ENCODE measurements at places on chromosomes 3 and 15. TPM values are rescaled to one million over a fixed set of nuclear protein-coding genes. Genes with fewer than 3 reads are reported as not detected.

DNA sequence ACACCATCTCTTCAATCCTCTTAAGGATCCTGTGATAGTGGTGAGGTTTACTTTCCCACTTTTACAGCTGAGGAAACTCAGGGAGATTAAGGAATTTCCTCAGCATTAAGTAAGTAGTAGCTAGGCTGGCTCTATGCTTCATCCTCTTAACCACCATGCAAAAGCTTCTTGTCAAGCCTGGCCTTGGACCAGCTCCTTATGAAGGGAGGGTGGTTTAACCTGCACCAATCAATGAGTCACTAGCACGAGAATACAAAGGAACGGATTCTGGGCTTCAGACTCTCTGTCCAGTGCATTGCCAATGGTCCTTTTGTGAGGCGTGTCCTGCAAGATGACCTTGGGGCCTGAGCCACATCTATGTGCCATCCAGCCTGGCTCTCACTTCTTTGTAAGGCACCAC lies 202.0 kb upstream of the CFAP20DC start:
- no peak for DNase-seq

GRCh38 chr3:171218069-171218468 lies 191.5 kb upstream of the SLC2A2 start:
- DNase-seq = no peak

DNA sequence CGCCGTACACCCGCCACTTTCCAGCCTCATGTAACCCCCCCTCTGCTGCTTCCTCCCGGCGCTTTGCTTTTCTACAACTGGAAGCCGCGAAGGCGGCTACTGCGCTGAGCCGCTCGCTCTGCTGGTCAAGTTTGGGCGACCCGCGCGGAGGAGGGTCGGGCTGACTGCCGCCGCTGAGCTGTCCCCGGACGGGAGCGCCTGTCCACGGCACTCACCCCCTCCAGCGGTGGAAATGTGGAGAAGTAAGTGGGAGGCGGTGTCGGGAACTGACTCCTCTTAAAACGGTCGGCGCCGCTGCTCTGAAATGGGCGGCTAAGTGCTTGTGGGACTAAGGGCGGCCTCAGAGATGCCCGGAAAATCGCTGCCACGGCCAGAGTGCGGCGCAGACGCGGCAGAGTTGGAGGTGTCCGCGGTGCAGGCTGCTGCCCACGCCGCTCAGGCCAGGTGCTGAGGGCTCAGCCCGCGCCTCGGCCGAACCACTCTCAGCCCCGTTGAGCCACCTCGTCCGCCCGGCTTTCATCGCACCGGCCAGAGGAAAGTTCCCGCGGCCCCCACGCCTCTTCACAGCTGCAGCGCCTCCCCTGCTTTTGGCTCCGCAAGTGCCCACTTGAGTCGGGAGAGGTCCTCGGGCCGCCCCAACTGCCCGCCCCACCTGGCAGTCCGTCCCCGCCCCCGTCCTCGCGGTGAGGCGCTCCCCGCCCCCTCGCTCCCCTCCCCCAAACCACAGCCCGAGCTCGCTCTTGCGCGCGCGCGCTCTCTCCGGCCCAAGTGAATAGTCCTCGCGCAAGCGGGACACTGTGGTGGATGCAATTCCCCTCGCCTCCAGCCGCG lies at the start of gene EPHA6:
Gene EPHA6, plus strand, starts transcription at position 775 of the 831 bp plus-strand sequence.
- DNase-seq = peak; percentile 54

DNA sequence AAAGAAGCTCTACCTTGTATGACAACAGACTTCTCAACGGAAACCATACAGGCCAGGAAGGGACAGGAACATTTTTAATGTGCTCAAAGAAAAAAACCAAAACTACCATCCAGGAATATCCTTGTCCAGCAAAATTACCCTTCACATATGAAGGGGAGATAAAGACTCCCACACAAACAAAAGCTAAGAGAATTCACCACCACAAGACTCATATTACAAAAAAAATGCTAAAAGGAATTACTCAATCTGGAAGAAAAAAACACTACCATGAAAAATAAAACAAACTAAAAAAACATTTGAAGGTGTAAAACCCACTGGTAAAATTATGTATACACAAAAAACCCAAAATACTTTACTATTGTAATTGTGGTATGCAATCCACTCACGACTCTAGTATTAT lies 57.2 kb downstream of the DLG1 start:
- no peak for DNase-seq

Gene FOXB1
- 0.08 TPM for polyA plus RNA-seq

Gene CLEC3B
- polyA plus RNA-seq = 27.2 TPM

Data from renal pelvis (tissue), 12 donors.